Head of caudate nucleus (tissue), 42 donors: ENCODE measurements at places on chromosomes 1 and 21.

DNA sequence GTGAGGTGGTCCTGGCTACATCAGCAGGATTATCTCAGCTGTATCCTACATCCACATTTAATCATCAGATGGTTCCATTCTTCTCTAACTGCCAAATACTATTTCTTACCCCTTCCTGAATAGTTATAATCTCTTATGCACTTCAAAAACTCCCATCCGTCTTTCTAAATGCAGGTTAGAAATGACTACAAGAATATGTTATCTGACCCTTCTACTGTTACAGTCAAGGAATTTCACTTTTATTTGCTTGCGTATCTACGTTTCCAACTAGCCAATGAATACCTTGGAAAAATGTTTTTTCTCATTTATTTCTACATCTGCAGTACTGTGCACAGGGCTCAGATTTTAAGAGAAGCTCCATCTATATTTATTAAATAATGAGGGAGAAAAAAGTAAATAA, 709.9 kb downstream of the KCNT2 start:
- DNase-seq, result no peak

DNA sequence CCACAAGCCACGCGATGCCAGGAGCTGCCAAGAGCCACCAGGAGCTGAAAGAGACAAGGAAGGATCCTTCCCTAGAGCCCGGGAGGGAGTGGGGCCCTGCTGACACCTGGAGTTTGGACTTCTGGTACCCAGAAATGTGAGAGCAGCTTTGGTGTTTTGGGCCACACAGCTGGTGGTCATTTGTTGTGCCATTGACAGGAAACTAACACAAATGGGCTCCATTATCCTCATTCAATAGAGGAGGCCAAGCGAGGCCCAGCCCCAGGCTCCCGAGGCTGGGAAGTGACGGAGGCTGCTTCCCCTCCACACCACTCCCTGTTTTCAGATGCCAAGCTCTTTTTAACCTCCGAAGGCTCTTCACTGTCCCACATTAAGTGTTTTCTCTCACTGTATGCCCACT, 25.5 kb downstream of the DHRS3 start:
- DNase-seq, result no peak

GRCh38 chr1:55164906-55165305, 50.3 kb downstream of the USP24 start:
- DNase-seq, result no peak

- DNase-seq, result no peak
Measured at GRCh38 chr1:48693180-48693579, 83.5 kb downstream of the BEND5 start.
